Skeletal muscle cell (primary cell): ENCODE measurements at places on chromosomes 2 and 18.
A peak's percentile ranks its signal among the peaks of the same experiment; 100 is the strongest.

DNA sequence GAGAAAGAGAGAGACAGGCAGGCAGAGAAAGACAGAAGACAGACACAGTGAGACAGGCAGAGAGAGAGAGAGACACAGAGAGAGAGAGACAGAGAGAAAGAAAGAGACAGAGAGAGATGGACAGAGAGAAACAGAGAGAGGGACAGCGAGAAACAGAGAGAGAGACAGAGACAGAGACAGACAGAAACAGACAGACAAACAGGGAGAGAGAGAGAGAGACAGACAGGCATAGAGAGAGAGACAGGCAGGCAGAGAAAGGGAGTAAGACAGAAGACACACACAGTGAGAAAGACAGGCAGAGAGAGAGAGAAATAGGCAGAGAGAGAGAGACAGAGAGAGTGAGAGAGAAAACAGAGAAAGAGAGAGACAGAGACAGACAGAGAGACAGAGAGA lies 105.3 kb upstream of the ANKRD30BL start:
- no peak for DNase-seq

- DNase-seq = no peak
Measured at GRCh38 chr18:8584798-8585197, 24.4 kb upstream of the RAB12 start.

GRCh38 chr2:226040344-226040900 lies 640.9 kb downstream of the NYAP2 start:
- DNase-seq = no peak

GRCh38 chr2:241620419-241620769 lies 16.6 kb downstream of the THAP4 start:
- peak; percentile 12 for DNase-seq

DNA sequence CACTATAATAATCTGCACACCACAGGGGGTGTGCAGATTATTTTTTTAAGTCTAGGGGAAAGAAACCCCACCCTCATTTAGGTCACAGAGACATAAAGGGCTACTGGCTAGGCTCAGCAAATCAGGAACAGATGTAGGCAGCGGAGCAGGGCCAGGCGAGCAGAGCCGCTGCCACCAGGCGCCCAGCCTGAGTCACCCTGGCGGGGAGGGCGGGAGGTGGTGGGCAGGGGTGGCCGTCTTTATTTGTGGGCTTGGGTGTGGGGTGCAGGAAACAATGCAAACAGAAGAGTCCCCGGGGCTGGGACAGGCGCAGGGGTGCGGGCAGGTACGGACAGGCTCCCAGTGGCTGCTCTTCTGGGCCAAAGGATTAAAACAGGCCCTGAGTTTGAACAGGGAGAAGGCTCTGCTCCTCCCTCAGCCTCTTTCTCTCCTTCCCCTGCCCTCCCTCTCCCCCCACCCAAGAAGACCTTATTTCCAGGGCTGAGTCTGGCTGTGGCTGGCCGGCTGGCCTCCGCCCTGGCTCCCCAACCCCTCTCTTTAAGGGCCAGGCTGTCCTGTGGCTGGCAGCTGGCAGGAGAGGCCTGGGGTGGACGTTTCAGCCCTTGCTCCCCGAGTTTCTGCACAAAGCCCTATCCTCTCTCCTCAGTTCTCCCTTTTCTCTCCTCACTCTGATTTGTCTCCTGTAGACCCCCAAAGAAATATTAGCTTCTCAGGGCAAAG lies 142.9 kb upstream of the SMAD2 start:
- no peak for DNase-seq

DNA sequence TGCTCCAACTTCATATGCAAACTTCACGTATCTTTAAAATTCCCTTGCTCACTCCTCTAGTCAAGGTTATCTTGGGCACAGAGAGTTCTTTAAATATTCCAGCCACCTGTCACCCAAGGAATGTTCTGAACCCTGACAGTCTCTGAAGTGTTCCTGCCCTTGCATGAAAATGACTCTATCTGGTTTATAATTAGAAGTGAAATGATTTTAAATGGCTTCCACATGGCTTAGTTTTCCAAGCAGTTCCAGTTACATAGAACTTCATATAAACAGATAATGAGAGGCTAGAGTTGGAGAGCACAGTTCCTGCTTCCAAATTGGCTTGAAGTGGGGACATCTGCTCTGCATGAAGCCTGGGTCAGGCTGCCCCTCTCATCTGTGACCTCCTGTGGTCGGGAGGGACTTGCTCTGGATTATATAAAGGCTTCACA lies 81.9 kb downstream of the SLC4A3 start:
- no peak for DNase-seq

DNA sequence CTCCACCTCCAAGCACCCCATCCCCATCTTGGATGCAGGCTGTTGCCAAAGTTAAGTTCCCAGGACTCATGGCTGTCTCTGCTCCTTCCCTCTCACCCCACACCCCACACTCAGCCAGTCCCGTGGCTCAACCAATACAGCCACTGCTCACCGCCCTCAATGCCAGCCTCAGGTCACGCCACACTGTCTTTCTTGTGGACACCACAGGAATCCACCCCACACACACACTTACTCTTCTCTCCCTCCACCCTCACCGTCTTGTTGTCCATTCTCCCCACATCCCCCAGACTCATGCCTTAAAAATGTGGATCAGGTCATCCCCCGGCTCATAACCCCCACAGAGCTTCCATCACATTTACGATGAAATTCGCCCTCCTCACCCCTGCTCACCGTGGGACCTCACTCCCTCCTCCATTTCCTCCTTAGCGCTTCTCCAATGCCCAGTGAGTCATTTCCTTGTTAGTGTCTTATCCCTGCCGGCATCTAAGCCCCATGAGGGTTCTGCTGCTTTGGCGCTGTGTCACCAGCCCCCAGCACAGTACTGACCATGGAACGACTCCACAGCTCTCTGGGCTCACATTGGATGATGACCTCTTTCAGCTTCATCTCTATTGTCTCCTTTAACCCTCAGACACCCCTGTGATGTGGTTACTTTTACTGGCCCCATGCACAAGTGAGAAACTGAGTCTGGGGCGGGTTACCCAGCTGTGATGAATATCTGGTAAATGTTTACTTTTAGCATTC lies 13.8 kb downstream of the MLPH start:
- peak; percentile 100 for DNase-seq

- peak; percentile 68 for DNase-seq
Measured at GRCh38 chr2:117980783-117981676, 32.8 kb downstream of the CCDC93 start.

DNA sequence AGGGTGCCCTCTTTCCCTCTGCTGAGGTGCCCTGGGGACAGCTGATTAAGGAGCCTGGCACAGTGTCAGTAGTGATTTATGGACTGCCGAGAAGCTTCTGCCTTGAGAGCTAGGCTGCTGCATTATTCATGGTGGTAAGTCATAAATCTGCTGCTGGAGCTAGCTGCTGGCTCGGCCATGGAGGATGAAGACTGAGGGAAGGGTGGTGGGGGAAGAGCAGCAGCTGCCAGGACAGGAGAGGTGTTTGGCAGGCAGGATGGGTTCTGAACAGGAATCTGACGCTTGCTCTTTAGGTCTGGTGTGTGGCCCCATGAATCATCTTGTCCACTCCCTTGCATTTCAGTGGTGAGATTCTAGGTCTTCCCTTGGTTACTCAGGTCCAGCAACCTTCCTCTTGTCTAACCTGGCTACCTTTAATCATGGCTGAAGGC lies 296.3 kb downstream of the DYSF start:
- no peak for DNase-seq

DNA sequence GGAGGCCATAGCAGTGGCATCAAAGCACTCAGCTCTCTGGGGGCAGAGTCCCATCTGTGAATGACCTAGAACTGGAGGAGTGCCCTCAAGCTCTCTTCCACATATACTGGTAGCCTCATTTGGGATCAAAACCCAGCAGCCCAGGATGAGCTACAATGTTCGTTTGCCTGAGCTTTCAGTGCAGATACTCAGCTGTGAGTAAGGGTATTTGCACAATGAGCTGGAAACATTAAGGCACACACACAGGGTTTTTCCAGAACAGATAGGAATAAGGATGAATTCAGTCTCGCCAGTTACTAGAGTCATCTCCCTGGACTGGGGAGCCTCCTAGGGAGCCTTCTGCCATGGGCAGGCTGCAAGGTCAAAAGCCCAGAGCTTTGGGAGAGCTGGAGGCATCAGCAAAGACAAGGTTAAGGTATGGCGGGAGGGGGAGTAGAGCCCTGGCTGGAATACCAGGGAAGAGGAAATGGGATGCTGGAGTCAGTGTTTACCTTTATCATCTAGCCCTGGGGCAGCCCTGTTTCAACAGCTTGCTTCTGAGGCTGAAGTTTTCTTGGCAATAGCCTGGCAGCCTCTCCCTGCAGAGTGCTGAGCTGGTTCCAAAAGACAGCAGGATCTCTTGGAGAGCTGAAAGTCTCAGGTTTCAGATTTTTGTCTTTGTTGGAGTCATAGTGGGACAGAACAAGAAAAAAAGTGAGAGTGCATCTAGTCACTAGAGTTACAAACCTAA lies 187.7 kb downstream of the LOXHD1 start:
- DNase-seq = peak; percentile 6

- DNase-seq = no peak
Measured at GRCh38 chr2:25470806-25471205, 129.1 kb upstream of the DNMT3A start.

GRCh38 chr18:78130232-78131195 lies 849.1 kb upstream of the SALL3 start:
- DNase-seq = no peak

DNA sequence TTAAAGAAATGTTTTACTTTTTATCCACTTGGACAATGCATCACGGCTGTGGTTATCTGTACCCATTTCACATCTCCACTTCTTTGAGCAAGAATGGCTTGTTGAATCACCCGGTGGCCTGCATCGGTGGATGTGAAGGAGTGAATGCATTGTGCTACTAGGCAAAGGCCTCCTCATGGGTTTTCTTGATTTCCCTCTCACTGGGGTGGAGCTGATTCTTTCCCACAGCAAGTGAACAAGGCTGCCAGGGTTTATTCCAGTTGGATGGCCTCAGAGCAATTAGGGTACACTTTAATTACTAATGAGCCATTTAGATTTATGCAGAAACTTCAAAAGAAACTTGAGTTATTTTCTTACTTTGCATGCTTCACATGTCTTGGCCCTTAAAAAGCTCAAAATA lies 387.1 kb downstream of the RND3 start:
- no peak for DNase-seq

DNA sequence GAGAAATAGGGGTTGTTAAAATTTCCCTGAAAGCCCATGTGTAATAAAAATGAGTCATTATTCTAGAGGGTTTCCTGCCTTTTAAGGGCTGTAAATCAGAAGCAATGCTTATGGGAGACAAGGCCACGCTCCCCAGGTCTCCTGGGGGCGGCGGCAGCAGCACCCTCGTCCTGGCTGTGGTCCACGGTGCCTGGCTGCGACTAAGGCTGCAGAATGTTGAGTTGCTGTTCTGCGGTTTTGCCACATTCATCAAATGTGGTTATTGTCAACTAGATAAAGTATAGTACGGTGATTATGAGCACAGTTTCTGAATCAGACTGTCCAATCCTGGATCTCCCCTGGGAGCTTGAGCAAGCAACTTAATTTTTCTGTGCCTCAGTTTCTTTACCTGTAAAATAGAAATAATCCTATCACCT lies 11.9 kb upstream of the AGFG1 start:
- DNase-seq = peak; percentile 48

DNA sequence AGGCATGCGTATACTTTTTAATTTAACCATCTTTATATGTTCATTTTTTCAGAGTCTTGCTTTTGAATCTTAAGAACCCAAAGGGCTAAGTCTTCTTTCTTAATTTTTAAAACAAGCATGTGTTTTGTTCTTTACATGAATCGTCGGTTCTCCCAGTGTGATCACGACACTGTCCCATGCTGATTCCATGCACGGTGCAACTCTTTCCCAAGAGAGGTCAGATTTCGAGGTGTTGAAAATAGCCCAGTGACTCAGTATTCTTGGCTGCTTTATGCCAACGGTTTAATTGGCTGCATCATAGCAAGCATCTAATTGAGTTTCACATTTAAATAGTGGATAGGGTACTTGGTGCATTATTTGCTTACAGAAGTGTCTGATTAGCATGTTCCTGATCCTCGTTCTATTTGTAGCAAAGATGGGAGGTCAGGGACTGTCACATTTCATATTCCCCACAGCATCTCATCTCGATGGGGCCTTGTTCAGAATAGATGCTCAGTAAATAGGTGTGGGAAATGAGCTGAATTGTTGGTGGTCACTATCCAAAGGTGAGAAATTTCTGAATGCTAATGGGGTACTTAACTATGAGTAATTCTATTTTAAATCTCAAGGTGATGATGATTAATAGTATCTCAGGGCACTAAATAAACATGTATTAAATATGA lies 2.8 kb downstream of the NPAS2 start:
- DNase-seq = no peak

DNA sequence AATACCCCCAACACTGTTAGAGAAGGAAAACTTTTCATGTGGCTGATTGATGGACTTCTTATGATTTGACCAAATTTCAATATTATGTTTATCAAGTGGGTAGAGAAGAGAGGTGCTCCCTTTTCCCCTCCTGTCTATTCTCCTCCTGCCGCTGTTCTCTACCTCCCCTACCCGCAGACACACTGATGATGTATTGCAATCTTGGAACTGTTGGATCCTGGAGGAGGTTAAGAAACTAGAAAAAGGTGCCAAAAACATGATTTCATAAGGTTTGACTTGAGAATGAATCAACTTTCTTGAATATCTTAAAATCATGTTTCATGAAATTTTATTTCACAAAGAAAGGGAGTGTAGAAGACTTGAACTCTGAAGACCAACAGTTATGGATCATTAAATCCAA lies 125.8 kb downstream of the MEIS1 start:
- DNase-seq = no peak

GRCh38 chr2:200301953-200302858 lies 4.3 kb upstream of the SPATS2L start:
- no peak for DNase-seq

GRCh38 chr2:4862031-4862430 lies 830.2 kb upstream of the SOX11 start:
- no peak for DNase-seq

DNA sequence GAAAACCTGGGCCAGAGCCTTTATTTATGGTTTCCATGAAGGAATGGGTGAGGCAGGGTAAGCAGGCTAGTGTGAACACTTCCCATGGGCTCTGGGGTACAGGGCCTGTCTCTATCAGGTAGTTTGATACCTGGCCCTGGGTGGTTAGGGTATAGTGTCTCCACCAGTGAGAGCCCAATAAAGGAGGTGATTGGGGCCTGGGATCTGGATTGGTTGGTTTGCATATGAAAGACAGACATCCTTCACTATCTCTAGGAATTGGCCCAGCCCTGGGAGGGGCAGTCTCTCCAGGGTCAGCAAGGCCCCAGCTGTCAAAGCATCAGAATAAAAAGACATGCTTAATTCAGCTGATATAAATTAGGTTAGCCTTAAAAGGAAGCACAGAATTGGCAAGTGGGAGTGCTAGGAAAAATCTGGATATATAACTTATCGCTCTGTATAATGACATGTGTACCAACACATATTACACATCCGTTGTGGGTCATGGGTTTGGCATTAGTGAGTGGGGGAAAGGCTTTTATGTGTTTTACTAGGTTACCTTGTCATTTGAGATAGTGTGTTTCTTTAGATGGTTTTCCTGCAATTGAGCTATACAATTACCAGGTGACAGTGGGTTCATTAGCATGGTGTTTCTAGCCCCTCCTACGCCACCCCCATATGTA lies 18.5 kb upstream of the TMEM178A start:
- DNase-seq = no peak

- no peak for DNase-seq
Measured at GRCh38 chr2:100647709-100648108, 84.9 kb downstream of the PDCL3 start.

GRCh38 chr2:191666226-191666625 lies 11.7 kb upstream of the NABP1 start:
- DNase-seq = no peak

GRCh38 chr2:170715062-170715931 lies at the start of gene SP5:
Gene SP5 (plus strand): TSS chr2:170715337. CDS start chr2:170715513, 176 bp downstream.
- no peak for DNase-seq

GRCh38 chr2:74694281-74694680 lies 40.2 kb downstream of the SEMA4F start:
- DNase-seq = no peak

GRCh38 chr2:230908595-230909191 lies 16.3 kb downstream of the GPR55 start:
- peak; percentile 15 for DNase-seq
